ENCODE measurements at places on chromosomes 7 and 10.

GRCh38 chr7:90005836-90006235 lies 148.4 kb upstream of the STEAP1 start:
- no peak overlapping the region for H3K27ac ChIP-seq
- H3K27me3 ChIP-seq, result no peaks in the 10 kb centered on the region
- H3K36me3 ChIP-seq, result no peaks in the 10 kb centered on the region
- DNase-seq, result no peak
- no peak overlapping the region for H3K4me3 ChIP-seq

DNA sequence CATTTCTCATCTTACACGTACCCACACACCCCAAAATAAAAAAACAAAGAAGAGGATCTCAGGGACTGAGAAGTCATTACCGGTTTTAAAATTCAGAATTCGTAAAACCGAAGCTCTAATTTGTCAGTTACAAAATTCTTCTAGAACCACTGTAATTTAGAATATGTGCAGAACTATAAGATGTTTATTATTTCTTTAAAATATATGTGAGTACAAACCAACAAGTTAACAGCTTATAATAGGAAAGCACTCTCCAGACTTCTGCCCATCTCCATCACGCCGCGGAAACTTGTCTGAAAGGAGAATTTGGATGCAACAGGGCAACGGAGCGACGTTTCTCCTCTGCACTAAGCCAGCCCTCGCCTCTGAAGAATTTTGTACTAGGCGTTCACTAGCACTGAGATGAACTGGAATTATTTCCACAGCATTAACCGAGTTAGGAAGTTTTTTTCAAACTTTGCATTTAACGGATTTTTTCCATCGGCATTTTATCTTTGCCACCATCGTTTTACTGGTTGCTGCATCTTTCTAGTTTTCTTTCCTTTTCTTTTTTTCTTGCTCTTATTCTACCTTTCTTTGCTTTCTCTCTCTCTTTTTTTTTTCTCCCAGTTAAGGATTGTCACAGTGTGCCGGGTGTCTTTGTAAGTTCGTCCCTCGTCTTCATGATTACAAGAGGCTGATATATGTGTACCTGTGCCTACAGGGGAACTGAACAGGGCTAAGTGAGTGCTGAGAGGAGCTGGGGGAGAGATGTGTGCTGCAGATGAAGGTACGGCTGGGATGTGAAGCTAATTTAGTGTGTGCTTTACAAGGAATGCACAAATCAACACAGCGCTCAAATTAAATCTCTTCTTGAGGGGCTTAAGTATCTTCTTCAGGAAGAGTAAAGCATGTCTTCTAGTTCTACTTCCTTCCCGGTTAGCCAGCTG lies 295.9 kb upstream of the NFE2L3 start:
- H3K4me3 ChIP-seq, result peak overlapping the region; percentile 5
- H3K27ac ChIP-seq, result peak overlapping the region; percentile 42
- peaks cover 8% of the 10 kb centered on the region for H3K27me3 ChIP-seq

DNA sequence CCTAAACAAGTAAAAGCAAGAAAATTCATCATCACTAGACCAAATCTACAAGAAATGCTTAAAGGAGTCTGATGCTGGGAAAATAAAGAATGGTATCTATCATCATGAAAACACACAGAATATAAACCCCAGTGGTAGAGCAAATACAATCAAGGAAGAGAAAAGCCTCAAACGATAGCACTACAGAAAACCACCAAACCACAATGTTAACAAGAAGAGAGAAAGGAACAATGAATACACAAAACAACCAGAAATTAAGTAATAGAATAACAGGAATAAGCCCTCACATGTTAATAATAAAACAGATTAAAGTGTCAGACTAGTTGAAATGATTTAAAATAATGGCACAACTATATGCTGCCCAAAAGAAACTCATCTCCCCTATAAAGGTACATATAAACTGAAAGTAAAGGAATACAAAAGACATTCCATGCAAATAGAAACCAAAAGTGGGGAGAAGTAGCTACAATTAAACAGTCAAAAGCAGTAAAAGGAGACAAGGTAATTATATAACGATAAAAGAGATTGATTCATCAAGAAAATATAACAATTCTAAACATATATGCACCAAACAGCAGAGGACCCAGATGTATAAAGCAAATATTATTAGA lies 77.3 kb downstream of the JMJD1C start:
- H3K27ac ChIP-seq, result no peak overlapping the region
- no peak overlapping the region for H3K4me3 ChIP-seq
- no peaks in the 10 kb centered on the region for H3K4me1 ChIP-seq
- no peaks in the 10 kb centered on the region for H3K36me3 ChIP-seq

- H3K27me3 ChIP-seq, result no peaks in the 10 kb centered on the region
- DNase-seq, result no peak
- no peaks in the 10 kb centered on the region for H3K36me3 ChIP-seq
- peaks cover 91% of the 10 kb centered on the region for H3K4me1 ChIP-seq
- H3K27ac ChIP-seq, result peak overlapping the region; percentile 57
- H3K4me3 ChIP-seq, result no peak overlapping the region
Observed at GRCh38 chr7:137987968-137988367, 13.9 kb downstream of the CREB3L2 start.

- H3K27me3 ChIP-seq, result no peaks in the 10 kb centered on the region
- H3K36me3 ChIP-seq, result no peaks in the 10 kb centered on the region
- no peak overlapping the region for H3K4me3 ChIP-seq
- DNase-seq, result no peak
- no peaks in the 10 kb centered on the region for H3K4me1 ChIP-seq
- no peak overlapping the region for H3K27ac ChIP-seq
Observed at GRCh38 chr7:67478066-67478465, 481.4 kb downstream of the TYW1 start.

- no peaks in the 10 kb centered on the region for H3K36me3 ChIP-seq
- DNase-seq, result peak; percentile 61
- H3K27ac ChIP-seq, result no peak overlapping the region
- no peaks in the 10 kb centered on the region for H3K4me1 ChIP-seq
- H3K27me3 ChIP-seq, result no peaks in the 10 kb centered on the region
- H3K4me3 ChIP-seq, result no peak overlapping the region
Observed at GRCh38 chr7:3206771-3207191, 94.3 kb upstream of the SDK1 start.

DNA sequence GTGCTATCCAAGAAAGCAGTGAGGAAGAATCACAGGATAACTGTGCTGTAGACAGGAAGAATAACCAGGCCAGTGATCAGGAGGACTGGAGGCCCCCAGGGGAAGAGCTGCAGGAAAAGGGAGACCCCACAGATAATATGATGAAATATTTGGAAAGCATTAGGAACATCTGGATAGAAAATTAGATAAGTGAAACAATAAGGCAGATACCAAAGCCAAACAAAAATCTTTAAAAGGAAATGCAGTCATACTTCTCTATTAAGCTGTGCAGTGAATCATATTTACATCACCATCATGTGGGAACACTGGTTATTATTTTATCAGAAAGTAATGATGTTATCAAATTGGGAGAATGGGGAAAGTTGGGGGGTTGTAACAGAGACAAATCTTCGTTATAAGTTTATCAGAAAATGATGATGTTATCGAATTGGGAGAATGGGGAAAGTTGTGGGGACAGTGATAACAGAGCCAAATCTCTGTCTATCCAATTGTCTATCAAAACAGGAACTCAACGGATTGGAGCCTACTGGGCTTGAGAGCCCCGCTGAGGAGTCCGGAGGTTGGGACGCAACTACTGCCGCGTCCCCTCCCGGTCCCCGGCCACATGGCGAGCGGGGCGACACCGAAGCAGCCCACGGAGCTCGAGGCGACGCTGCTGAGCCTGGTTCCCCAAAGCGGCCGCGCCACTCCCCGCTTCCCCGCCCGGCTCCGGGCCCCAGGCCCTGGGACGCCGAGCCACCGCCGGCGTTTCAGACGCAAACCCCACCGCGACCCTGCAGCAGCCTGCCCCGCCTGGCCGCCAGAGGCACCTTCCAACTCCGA lies 14.0 kb upstream of the RALA start:
- no peaks in the 10 kb centered on the region for H3K27me3 ChIP-seq
- peak overlapping the region; percentile 39 for H3K4me3 ChIP-seq

DNA sequence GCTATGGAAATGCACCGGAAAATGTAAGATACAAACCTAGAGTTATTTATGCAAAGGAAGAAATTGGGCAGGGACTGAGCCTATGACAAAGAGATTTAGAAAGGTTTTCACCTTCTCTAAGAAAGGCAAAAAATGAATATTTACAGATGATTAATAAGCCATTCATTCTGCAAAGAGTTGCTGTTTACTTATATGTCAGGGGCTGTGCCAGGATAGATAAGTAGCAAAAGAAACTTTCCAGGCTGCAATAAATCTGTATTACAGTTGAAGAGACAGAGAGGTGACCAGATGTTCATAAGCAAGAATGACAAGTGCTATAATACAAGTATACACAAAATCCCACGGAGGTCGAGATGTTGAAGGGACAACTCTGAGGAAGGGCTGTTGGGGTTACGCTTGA lies 299.6 kb downstream of the CALN1 start:
- H3K27me3 ChIP-seq, result no peaks in the 10 kb centered on the region
- H3K4me1 ChIP-seq, result no peaks in the 10 kb centered on the region
- no peaks in the 10 kb centered on the region for H3K36me3 ChIP-seq
- H3K4me3 ChIP-seq, result no peak overlapping the region
